Pulmonary artery endothelial cell (primary cell): ENCODE measurements at places on chromosomes 6 and 20. TPM values are rescaled to one million over a fixed set of nuclear protein-coding genes. Genes with fewer than 3 reads are reported as not detected.

GRCh38 chr20:56924292-56925081 lies 295.4 kb downstream of the TFAP2C start:
- no peak for DNase-seq

DNA sequence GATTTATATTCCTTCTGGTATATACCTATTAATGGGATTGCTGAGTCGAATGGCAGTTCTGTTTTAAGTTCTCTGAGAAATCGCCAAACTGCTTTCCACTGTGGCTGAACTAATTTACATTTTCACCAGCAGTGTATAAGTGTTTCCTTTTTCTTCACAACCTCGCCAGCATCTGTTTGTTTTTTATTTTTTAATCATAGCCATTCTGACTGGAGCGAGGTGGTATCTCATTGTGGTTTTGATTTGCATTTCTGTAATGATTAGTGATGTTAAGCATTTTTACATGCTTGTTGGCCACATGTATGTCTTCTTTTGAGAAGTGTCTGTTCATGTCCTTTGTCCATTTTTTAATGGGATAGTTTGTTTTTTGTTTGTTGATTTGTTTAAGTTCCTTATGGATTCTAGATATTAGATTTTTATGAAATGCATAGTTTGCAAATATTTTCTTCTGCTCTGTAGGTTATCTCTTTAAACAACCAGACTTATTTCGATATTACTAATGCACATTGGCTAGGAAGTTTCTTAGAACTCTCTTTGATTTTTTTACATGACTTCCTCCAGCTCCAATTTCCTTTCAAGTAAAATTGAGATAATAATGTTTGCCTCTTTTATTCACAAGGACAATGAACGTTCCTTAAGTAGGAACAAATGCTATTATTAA lies 12.2 kb upstream of the VNN1 start:
- no peak for DNase-seq

The LPA gene
- not detected in 2 replicates for total RNA-seq

GRCh38 chr20:14951707-14952418 lies 614.5 kb upstream of the FLRT3 start:
- peak; percentile 52 for DNase-seq

DNA sequence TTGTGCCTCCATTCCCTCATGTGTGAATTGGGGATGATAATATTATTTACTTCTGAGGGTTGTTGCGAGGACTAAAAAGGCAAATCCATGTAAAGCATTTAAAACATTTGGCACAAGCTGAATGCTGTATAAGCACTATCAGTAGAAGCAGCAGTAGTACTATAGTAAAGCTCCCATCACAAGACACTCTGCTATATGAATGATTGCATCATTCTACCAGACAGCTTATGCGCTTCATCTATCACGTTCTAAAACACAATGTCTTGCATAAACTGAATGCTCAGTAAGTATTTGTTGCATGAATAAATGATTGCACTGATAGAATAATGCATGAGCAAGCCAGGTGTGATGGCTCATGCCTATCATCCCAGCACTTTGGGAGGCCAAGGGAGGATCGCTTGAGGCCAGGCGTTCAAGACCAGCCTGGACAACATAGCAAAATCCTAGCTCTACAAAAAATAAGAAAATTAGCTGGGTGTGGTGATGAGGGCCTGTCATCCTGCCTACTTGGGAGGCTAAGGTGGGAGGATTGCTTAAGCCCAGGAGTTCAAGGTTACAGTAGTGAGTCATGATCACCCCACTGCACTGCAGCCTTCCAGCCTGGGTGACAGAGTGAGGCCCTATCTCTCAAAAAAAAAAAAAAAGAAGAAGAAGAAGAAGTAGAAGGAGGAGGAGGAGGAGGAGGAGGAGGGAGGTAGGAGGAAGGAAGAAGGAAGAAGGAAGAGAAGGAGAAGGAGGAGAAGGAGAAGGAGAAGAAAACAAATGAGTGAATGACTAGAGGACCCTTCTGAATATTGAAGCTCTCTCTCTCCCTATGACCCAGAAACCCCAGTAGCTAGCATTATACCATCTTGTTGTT lies 50.0 kb upstream of the FOXO3 start:
- DNase-seq, result no peak

DNA sequence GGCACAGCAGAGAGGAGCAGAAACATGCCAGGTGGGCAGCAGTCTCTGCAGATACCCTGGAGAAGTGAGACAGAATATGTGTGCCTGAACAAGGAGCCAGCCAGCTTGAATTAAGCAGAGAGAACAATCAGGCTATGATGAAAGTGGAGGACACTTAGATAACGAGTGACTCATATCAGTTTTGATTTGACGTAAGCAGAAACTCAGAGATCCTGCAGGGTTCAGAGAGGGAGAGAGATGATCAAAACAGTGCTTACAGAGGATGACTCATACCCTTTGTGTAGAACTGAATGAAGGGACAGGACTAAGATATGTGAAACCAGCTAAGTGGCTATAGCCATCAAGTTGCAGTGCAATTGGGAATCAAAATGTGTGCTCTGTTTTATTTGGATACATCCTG lies 300.7 kb downstream of the TENT5A start:
- no peak for DNase-seq

DNA sequence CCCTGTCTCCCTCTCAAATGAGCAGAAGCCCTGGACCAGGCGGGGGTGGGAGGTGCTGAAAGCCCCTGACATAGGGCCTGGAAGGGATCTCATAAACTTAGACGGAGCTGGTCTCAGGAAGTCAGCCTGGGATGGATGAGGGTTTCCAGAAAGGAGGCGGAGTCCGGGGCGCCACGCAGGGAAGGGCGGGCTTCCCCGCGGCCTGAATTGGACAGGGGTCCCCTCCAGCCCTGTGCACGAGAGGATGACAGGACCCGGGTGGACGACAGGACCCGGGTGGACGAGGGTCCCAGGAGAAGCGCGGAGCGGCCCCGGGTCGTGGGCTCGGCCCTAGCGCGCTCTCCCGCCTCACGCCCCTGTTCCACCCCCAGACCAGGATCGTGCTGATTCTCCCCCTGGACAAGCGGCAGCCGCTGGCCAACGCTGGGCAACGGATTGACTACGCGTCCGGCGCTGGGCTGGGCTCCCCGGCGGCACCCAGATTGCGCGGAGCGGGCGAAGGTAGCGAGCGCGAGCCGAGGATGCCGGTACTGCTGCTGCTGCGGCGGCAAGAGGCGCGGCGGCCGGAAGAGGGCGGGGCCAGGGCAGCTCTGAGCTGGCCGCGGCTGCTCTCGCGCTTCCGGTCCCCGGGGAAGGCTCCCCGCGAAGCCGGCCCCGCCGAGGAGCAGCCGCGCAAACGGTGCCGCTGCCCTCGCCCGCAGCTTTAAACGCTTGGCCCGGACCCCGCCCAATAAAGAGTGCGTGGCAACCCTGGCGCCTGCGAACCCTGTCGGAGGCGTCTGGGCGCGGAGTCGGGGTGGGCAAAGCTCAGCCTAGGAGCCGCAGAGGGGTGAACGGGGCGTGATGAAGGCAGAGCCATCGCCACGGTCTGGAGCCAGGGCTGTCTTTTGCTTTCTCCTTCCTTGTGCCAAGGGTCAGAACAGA lies 1.3 kb downstream of the C20orf144 start:
- DNase-seq, result no peak

DNA sequence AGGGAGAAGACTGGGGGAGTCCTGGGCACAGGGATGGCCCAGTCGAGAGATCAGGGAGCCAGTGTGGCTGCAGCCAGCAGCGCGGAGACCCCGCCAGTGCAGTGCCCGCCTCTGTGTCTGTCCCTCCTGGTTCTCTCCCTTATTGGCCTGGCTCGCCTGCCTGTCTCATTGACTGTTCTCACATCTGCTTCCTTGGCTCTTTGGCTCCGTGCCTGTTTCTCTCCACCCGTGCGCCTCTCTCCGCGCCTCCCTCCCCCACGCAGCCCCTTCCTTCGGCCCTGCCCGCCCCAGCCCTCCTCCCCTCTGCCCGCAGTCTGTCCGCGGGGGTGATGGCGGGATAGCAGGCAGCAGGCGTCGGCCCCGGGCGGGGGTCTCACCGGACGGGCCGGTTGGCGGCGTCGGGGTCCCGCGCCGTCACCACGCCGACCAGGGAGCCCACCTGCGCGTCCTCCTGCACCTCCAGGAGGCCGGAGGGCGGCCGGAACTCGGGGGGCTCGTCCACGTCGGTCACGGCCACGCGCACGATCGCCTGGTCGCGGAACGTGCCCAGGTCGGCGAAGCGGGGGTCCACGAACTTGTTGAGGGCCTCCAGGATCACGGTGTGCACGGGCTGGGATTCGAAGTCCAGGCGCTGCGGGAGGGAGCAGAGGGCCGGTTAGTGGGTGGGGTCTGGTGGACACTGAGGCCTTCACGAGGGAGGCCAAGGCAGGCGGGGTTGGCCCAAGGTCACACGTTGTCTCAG lies 92.0 kb downstream of the CD40 start:
- no peak for DNase-seq

The SCUBE3 gene
- 0.26 and 0.53 TPM in 2 replicates for total RNA-seq

GRCh38 chr6:150696190-150696589 lies 96.5 kb downstream of the PLEKHG1 start:
- DNase-seq, result no peak

The TTLL9 gene
- 0.04 and 0.07 TPM in 2 replicates for total RNA-seq

- DNase-seq, result no peak
These were observed 64.3 kb upstream of the SIRPG start for GRCh38 chr20:1721687-1722512.
